ENCODE measurements at places on chromosomes 2 and 18.

DNA sequence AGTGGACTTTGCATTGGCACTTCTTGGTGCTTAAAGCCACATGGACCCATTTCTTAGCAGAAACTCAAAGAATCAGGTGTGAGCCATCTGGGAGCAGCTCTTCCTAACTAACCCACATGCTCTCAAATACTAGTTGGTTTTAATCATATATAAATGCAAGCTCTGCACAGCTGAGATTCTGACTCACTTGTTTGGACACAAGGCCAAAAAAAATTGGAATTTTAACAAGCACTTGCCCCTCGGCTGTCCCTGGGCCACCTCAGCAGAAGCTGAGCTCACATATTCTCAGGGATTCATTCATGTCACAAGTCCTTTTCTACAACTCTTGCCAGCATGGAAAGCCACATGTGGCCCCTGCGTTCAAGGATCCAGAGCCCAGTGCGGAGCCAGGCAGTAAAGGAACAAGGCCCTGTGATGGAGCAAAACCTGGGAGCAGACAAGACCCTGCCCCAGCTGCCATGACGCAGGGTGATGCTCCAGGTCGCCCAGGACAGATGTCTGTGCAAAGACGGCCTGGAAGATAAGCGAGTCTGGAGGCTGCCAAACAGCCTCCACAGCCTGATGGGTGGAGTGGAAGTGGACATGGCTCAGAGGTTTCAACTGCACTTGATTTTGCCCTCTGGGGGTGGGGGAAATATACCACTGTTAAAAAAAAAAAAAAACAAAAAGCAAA, 266.5 kb downstream of the EIPR1 start:
- no peak for DNase-seq

DNA sequence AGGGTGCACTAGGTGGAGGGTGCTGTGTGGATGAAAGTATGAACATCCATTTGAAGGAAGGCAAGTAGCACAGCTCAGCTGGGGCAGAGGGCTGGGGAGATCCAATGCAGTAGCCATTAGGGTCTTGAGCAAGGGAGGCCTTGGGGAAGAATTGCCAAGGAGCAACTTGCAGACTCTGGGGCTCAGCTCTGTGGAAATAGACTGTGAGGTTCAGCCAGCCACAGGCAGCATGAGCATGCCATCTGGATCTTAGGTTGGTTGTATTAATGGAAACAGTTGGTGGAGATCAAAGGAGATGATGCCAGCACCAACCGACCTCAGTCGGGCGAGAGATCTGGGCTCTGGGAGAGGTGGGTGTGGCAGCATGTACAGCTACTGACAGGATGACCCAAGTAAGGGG, 5.6 kb downstream of the ZAP70 start:
- DNase-seq: no peak

DNA sequence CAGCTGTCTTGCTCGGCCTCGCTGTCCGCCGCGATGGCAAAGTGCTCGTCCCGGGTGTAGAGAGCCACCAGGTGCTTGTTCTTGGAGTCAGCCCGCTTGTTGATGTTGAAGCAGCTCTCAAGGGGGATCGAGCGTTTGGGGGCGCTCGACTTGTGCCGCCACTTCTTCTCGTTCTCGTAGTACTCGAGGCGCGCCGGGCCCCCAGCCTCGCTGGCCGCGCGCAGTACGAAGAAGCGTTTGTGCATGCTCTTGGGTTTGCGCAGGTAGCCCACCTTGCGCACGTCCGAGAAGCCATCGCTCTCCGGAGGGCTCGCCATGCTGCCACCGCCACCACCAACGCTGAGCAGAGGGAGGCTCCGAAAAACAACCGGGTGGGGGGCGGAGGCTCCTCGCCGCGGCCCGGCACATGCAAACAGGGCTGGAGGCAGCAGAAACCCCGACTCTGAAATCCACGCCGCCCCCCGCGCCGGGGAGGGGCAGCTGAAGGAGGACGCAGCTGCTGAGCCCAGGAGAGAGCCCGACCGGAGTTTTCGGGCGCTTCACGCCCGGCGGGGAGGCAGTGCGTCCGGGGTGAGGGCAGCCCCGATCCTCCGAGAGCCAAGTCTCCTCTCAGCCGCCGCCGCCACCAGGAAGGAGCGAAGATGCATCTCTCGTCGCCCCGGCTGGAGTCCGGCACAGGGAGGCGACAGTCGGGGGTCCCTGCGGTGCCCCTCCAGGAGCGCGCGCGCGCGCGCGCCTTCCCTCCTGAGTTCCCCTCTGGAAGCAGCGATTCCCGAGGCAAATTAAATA, 1.0 kb downstream of the IRS1 start:
- peak; percentile 59 for DNase-seq

DNA sequence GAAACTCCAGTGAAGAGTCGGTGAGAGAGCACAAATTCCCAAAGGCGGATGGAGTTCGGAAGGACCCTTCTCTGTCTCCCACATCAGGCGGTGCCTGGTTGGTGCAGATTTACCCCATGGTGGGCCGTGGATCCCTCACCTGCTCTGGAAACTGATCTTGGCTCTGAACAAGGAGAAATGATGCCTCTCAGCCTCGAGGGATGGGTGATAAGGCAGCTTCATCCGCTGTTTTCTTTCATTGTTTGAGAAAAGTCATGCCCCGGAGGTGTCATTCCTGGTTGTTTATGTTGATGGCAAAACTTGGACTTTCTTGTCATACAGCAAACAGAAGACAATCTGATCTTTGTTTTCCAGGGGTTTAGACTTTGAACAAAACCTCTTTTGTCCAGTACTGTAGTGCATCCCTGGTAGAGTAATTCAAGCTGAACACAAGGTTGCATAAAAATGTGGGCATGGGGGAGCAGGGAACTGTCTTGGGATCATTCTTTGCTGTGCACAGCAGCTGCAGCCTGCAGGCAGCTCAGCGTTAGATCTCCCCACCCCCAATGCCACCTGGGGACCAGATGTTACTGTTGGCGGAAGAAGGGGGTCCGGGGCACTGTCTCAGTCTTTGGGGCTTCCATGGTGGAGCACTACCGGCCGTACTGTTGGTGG, 81.3 kb downstream of the NFATC1 start:
- no peak for DNase-seq

DNA sequence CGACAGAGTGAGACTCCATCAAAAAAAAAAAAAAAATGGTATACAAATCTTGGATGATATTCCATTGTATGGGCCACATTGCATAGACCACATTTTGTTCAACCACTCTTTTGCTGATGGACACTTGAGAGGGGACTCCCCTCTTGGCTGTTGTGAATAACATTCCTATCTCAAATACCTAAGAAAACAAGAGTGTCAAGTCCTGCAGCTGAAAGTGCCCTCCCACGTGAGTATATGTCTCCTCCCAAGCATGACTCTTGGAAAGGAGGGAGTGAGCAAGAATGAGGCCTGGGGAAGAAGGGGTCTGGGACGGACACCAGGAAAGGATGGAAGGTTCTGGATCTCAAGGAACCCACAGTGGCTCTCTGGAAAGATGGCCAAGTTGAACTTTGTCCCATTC, 36.0 kb upstream of the NPAS2 start:
- DNase-seq: no peak

GRCh38 chr2:35931626-35932025, 424.0 kb upstream of the CRIM1 start:
- no peak for DNase-seq

DNA sequence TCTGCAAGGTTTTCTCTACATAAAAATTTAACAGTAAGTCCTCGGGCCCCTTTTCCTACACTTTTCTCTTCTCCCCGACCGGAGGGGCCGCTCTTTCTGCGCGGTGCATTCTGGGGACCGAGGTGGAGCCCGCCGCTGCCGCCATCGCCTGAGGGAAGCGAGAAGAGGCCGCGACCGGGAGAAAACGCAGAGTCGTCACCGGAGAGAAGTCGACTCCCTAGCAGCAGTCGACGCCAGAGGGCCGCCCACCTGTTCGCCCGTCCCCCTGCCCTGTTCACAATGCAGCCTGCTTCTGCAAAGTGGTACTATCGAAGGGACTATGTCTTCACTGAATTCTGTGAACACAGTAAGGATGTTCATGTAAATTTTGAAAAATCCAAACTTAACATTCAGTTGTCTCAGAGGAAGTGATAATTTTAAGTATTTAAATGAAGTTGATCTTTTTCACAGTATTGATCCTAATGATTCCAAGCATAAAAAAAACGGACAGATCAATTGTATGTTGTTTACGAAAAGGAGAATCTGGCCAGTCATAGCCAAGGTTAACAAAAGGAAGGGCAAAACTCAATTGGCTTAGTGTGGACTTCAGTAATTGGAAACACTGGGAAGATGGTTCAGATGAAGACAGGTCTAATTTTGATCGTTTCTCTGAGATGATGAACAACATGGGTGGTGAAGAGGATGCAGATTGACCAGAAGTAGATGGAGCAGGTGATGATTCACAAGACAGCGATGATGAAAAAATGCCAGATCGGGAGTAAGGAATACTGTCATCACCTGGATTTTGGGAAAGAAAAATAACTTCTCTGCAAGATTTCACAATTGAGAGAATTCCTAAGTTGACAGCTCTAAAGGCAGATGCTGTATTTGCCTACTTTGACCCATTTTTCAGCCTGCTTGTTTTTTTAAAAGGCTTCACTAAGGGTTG, 55.8 kb downstream of the ASXL2 start:
- DNase-seq: no peak

DNA sequence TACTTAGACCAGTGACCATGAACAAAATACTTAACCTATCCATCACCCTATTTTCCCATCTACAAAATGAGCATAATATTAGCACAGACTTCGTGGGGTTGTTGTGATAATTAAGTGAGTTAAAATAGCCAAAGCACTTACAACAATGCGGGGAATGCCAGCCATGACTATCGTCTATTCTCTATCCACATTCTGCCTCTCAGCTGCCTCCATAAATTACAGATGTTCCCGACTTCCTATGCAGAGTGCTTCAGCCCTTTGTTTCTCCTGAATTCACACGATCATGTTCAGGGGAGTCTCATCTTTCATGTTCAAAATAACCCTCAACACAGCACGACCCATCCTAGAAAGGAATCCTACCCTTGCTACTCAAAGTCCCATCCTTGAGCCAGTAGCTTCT, 211.6 kb downstream of the EN1 start:
- no peak for DNase-seq

DNA sequence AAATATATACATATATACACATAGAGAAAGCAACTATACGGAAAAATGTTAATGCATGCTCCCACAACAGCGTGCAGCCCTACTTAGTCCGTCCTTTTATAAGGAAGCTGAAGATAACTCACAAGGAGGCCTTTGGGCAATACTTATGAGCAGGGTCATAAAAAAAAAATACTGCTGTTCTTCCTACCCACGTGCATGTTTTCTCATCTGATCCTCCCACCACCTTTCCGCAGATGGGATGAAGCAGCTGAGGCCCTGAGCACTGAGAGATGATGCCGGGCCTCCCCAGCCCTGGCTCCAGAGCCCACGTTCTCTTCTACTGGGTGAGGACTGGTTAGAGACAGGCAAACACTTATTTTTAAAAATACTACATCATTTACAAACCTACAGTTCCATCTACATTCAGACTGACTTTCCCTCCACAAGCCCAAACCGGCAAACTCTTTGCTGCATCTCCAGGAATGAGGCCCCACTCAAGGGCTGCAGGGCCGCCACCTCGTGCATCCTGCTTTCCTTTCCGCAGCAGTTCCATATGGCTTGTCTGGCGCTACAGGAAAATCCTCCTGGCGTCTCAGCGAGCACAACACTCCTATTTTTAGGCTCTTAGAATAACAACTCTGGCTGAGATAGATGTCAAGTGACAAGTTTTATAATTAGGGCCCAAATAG, 41.6 kb downstream of the TBC1D8 start:
- no peak for DNase-seq

DNA sequence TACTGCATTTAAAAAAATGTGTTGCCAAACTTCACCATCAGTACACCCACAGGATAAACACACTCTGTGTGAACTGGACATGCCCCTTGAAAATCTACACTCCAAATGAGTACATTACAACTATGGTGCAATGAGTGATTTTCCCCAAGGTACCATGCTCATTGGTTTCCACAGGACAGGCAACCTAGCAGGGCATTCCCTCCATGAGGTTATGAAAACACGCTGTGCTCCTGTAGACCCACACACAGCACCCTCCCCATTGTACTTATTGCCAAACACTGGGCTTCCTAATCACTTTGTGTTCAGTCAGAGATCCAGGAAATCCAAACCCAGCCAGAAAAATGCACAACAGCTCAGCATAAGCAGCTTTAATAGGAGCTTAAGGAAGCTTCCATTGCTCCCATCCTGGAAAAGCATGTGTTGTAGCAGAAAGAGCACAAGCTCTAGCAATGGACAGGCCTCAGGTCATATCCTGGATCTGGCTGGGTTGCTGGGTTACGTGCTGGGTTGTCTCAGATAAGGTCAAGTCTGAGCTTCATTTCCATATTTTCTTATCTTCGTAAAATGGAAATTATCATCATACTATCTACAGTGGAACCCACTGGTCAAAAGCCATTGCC, 20.8 kb upstream of the ATIC start:
- no peak for DNase-seq

GRCh38 chr2:229947544-229947943, 25.2 kb downstream of the FBXO36 start:
- DNase-seq: no peak

DNA sequence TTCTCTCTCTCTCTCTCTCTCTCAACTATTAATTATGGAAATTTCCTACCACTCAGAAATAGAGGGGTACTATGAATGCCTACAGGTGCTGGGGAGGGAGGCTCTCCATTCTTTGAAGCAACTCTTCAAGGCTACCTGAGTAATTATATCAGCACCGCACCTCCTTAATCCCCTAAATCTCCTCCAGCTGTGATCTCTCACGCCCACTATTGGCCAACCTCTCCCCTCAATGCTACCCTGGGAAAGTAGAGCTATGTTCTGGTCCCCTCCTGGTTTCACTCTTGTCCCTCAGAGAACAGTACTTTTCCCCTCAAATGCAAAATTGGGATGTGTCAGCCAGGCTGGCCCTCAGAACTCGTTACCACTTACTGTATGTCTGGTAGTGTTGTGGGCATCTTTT, 1.6 kb downstream of the MOCOS start:
- no peak for DNase-seq

DNA sequence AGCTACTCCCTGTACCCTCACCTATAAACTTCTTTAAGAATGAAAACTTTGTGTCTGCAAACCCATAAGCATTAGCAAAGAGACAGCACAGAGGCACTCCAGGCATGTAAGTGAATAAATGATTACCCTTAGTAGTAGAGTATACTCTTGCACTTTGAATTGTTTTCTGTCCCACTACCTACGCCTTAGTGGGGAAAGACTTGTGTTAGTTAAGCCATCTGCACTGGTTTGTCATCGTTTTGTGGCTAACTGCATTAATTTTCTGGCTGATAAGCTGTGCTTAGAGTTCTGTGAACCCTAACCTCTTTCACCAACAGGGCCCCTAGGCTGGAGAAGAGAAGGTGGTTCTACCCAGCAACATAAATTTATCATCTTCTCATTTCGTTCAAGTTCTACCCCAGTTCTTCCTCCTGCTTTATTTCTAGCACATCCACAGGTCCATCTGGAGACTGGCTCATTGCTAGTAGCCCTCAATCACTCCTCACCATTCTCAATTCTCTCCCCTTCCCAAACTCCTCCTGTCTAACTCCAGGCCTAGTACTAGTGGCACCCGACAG, 710 bp downstream of the LMAN2L start:
- no peak for DNase-seq

DNA sequence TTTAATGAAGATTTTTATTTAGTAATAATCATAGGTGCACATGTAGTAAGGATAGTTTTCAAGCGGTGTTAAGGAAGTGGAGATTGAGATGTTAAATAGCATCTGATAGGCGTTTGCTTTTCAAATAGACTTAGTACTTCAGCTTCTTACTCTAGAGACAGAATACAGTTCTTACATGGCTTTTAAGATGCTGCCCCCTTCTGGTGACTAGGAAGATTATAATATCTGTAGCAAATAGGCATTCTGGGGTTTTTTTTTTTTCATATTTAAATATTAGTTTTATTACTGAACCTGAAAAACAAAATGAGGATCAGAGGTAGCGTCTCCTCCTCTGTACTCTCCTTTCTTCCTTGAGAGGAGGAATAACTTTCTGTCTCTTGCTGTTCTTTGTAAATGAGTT, 100.2 kb downstream of the AGAP1 start:
- DNase-seq: peak; percentile 81
